ENCODE measurements at places on chromosomes 7 and 10.

GRCh38 chr7:72403458-72404076, 8.6 kb downstream of the CALN1 start:
- DNase-seq, result peak; percentile 79

- no peak for DNase-seq
Observed at GRCh38 chr10:121452581-121452980, 145.7 kb downstream of the FGFR2 start.

DNA sequence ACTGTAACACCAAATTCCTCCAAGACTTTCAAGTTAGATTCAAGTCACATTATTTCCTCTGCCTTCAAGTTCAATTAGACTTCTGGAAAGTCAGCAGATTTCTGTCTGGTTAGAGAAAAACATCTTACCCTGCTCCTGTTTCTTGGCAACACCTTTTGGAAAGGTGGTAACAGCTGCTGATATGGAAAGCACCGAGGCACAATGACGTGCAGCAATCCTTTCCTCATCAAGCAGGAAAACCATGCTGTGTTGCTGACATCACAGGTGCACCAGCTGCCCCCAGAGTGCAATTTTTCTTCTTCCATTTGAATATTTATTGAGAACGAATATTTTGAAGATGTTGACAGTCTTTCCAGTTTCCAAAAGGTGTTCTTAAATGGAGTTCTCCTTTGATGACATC, 41.9 kb downstream of the ZNF800 start:
- no peak for DNase-seq

DNA sequence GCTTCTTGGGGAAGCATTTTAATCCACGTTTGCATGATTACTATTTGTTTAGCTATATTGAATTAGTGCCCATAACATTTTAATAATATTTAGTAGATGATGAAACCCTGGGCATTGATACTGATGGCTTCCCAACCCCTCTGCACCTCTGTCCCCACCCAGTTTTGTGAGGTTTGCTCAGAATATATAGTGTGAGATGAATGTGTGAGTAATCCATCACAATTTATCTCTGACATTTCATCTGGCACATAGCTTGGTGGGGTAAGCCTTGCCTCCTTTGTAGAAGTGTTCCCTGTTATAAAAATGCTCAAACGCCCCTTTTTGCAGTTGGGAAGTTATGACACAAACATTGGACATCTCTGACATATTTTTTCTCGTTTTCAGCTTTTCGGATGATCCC, 104.2 kb downstream of the WNT2 start:
- DNase-seq, result no peak

GRCh38 chr7:137110091-137110509, 233.4 kb downstream of the PTN start:
- no peak for DNase-seq

DNA sequence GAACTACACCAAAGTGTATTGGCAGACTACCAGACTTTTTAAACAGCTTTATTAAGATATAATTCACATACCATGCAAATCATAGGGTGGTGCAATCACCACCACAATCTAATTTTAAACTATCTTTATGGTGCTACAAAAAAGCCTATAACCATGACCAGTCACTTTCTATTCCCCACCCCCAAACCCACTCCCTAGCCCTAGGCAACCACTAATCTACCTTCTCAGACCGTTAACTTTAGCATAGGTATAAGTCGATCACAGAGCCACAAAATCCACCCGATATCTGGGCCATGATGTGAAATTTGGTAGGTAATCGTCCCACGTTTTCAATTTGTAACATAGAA, 536 bp upstream of the POM121 start:
- no peak for DNase-seq

DNA sequence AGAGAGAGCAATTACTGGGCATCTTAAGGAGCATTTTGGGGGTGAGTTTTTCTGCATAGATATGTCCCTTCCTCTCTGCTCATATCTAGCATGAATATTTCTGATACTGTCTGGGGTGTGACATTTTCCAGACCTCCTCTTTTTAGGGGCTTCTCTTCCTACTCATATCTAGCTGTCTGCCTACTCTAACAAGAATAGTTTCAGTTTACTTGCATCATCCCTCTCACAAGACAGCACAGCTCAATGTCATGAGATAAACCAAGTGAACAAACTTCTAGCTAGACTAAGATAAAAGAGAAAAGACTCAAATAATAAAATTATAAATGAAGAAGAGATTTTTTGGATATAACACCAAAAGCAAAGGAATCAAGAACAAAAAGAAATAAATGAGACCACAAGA, 419.5 kb upstream of the SORCS1 start:
- DNase-seq, result peak; percentile 30

DNA sequence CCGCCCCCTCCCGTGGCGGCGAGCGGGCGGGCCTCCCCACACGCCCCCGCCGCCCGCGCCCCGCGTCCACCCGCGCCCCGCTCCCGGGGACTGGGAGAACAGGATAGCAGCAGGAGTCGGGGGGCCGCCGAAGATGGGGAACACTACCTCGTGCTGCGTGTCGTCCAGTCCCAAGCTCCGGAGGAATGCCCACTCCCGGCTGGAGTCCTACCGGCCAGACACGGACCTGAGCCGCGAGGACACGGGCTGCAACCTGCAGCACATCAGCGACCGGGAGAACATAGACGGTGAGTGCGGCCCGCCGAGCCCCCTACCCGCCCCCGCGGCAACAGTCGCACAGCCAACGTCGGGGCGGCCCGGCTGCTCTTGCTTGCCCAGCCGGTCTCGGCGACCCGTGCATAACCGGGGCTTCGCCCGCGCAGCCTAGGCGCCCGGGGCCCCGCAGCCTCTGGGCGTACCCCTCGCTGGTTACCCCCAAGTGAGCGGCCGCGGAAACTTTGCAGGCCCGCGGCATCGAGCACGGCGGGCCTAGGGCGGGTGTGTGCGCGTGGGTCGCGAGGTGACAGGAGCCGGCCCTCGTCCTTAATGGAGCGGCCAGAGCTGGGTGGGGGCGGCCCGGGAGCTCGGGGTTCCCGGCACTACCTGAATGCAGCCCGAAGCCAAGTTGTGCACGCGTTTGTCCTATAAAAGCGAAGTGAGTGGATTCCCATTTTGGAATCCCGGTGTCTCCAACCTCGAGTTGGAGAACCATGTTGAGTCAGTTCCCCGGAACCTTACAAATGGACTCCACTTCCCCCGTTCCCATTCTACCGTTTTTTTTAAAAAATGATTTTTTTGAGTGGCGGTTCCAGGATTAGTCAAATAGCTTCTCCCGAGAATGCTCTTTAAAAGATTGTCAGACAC, 863 bp downstream of the CCNY start:
- DNase-seq, result peak; percentile 32

- DNase-seq, result peak; percentile 87
Observed at GRCh38 chr10:31977440-31978155, 49.0 kb upstream of the ARHGAP12 start.

DNA sequence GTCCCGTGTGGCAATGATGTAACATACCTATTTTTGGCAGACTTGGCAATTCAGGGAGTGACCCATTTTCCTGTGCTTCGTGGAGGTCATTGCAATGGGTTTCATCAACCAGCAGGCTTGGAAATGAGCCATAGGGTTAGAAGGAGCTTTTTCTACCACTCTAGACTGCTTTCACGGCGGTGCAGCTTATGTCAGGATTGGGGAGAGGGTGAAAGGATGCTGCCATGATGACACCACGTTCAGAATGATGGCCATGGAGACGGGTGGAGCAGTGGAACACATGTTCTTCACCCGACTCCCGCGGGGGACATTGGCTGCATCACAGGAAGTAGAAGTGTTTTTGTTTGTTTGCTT, 220.2 kb downstream of the EMX2 start:
- DNase-seq, result no peak

- DNase-seq, result peak; percentile 55
Observed at GRCh38 chr10:89258881-89259280, 7.3 kb upstream of the LIPA start.

DNA sequence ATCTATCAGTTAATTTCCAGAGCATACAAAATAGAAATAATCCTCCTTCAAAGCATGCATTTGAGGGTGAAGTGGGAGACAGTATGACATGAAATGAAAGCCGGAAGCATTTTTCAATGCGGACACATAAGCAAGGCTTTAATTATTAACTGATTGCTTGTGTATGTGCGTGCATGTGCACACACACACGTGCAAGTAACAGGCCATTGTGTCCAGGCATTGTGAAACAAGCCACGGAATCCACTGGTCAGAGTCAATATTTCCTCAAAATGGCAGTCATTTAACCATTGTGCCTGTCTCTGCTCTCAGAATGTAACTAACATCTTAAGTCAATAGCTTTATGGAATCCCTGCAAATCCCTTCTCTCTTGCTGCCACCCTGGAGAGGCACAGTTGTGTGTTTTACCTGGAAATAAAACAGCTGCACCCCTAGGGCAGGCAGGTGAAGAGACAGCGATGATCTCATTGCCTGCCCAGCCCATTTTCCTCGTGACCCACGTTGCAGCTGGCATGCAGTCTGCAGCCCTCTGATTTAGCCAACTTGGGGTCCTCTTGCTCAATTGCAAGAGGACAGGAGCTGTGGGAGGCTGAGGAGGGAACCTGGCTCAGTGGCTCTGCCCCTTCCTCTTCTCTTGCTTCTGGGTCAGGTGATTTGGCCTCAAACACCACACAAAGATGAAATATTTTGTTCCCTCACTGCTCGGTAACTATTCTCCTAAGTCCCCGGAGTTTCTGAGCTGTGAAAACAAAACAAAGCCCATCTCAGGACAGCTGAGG, 500.9 kb upstream of the ZMIZ1 start:
- peak; percentile 50 for DNase-seq

DNA sequence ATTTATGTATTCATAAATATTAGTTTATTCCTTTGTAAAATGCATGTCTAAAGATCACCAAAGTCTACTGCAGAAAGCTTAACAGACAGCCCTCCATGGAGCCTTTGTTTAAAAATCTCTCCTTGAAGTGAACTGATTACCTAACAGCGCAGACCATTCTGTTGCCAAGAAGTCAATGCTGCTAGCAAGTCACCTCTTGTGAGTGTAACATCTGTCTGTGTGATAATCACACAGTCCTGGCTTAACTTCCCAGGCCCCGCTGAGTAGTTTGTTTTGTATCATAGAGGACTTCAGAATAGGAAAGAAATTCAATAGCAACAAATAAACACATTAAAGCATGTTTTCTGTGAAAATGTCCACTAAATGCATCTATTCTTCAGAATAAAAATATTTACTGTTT, 435.3 kb upstream of the IGFBP3 start:
- no peak for DNase-seq

GRCh38 chr10:23067939-23068775, 27.2 kb upstream of the MSRB2 start:
- peak; percentile 59 for DNase-seq

- DNase-seq, result no peak
Observed at GRCh38 chr7:151152643-151153513, 14.6 kb downstream of the GBX1 start.

- peak; percentile 30 for DNase-seq
Observed at GRCh38 chr10:116444527-116445142, 17.0 kb downstream of the PNLIPRP3 start.

GRCh38 chr10:70566515-70567290, 35.8 kb downstream of the PRF1 start:
- DNase-seq, result no peak

- DNase-seq, result no peak
Observed at GRCh38 chr10:87541114-87541513, 36.4 kb downstream of the MINPP1 start.

- DNase-seq, result peak; percentile 84
Observed at GRCh38 chr7:50220273-50220672, 84.2 kb upstream of the IKZF1 start.

DNA sequence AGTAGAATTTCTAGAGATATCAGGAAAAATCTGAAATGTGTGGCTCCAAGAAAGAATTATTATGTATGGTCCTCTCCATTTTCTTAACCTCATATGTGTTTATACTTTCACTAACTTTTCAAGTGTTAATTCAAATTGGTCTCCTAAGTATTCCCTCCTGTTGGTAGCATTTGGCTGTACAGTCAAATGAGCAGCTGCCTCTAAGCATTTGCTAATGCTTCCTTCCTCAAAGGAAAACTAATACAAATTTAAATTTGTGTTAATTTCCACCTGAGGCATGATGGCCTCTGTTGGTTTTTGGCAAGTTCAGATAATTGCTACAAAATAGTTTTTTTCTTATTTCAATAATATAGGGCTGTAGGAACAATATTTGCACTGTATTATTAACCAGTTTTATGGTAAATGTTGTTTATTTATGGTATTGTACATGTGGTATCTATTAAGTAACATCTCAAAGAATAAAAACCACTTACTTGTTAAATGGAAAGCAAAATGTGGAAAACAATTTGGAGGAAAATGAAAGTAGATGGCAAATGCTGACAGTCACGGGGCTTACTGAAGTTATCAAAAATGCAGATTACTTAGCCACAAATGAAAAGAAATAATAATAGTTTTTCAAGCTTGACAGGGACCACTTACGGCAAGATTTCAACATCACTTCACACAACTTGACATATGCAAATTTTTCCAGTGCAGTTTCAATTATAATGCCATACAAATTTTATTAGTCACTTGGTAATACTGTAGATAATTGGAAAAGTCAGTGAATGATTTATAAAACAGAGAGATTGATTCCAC, 299.3 kb upstream of the MEOX2 start:
- DNase-seq, result no peak

GRCh38 chr10:72349438-72349837, 5.3 kb downstream of the DNAJB12 start:
- peak; percentile 33 for DNase-seq

GRCh38 chr7:133115596-133115995, 33.7 kb upstream of the CHCHD3 start:
- no peak for DNase-seq

GRCh38 chr7:98841179-98841997, 28.4 kb downstream of the TMEM130 start:
- peak; percentile 54 for DNase-seq

DNA sequence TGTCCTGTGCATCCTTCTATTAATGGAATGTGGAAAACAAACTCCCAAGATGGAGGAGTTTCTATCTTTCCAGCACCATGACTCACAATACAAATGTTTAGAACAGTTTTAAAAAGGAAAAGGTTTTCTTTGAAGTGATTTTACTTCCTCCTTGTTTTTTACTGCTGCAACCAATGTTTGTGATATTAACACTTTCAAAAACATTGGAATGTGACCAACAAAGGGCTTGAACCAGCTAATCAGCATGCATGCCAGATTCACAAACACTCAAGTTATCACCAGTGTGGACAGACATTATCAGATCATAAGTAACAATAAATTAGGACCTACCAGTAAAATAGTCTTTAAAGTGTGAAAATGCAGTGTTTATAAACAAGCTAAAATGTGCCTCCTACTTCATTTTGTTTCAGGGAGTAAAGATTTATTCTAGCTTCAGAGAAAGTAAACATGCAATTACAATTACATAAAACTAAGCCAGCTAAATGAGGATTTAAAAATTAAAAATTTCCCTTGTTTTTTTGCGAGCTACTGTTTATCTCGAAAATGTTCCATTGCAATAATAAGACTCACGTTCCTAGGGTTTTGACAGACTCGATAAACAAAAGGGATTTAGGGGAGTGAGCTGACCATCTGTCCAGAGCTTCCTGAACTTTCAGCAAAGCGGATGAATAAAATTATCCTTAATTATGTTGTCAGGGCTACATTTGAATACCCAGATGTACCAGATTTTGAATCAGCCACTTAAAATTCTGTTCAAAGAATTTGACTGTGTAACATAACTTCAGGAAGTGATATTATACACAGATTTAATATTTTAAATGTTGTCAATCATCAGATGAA, 29.8 kb downstream of the CPVL start:
- DNase-seq, result no peak
